Activated CD8-positive, alpha-beta memory T cell treated with anti-CD3 and anti-CD28 coated beads, Interleukin-2, amount 50 U/mL, for 4 hours (primary cell): ENCODE measurements at places on chromosomes 7 and 10.
A peak's percentile ranks its signal among the peaks of the same experiment; 100 is the strongest.

DNA sequence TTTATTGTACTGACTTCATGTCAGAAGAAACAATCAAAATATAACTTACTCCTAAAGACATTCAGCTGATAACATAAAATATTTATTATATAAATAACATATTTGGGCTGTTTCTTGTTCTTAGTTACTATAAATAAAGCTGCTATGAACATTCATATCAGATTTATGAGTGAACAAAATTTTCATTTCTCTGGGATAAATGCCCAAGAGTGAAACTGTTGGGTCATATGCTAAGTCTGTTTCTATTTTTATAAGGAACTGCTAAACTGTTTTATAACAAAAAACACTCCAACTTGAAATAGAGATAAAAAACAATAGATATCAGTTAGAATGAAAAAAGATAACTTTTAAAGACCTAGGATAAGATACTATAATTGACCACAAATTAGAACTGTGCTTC lies 26.5 kb upstream of the CC2D2B start:
- no peak for DNase-seq

GRCh38 chr10:86709396-86710185 lies 41.3 kb downstream of the LDB3 start:
- no peak for DNase-seq

GRCh38 chr7:69633122-69633831 lies 35.0 kb downstream of the AUTS2 start:
- no peak for DNase-seq

DNA sequence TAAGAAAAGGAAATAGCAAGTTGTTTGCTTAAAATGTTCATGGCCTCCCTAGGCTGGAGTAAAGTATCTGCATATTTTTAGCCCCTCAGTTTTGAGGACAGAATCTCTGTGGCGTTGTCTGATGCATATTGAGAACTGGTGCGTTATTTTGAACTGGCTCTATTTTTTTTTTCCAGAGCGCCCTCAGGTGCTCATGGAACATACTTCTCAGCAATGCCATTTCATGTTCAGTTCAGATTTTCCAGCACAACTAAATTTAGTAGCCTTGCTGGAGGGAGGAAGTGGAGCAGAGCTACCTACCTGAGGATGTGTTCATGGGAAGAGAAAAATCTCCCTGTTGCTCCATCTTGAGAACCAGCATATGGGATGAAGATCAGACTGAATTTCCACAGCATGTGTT lies 870.5 kb downstream of the LRMDA start:
- no peak for DNase-seq

GRCh38 chr10:26479766-26480492 lies 41.8 kb downstream of the APBB1IP start:
- DNase-seq = peak; percentile 21

DNA sequence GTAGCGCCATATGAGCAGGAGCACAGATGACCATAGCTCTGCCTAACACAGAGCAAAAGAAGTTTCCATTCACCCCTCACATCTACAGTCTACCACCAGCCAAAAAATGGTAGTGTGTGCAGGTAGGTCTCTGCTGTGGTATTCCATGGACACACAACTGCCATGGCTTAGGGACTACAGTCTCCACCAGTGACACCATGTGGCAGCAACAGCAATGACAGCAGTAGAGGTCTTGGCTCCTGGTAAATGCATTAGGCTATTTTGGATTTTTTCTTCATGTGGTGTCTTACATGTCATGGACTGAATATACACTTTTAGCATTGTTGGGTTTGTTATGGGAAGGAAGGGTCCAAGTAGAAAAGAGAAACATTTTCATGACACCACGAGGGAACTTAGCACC lies 70.1 kb upstream of the CABCOCO1 start:
- no peak for DNase-seq

- no peak for DNase-seq
Measured at GRCh38 chr7:157545681-157546060, 208.9 kb downstream of the DNAJB6 start.

GRCh38 chr10:65348637-65349036 lies 1577.2 kb upstream of the LRRTM3 start:
- no peak for DNase-seq

GRCh38 chr10:5588603-5589002 lies 63.8 kb downstream of the CALML3 start:
- no peak for DNase-seq

GRCh38 chr7:27704422-27705199 lies 35.4 kb upstream of the TAX1BP1 start:
- no peak for DNase-seq
